Stimulated activated CD8-positive, alpha-beta memory T cell treated with anti-CD3 and anti-CD28 coated beads, Interleukin-4, amount 100 ng/mL, for 1 hour (primary cell): ENCODE measurements at places on chromosomes 16 and 17.

DNA sequence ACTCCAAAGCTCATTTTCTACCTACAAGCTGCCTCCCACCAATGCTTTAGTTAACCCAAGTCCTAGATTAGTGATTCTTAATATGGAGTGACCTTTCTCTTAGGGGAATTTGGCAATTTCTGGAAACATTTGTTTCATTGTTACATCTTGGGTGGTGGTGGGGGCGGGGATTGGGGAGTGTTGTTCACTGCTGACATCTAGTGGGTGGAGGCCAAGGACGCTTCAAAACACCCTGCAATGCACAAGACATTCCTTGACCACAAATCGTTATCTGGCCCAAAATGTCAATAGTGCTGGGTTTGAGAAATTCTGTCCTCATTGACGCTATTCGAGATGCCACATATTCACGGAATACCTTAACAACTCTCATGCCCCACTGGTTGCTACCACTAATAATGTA, 282.9 kb downstream of the RBFOX1 start:
- no peak for DNase-seq

- no peak for DNase-seq
These were observed 1.5 kb downstream of the CCL1 start for GRCh38 chr17:34361478-34362061.

DNA sequence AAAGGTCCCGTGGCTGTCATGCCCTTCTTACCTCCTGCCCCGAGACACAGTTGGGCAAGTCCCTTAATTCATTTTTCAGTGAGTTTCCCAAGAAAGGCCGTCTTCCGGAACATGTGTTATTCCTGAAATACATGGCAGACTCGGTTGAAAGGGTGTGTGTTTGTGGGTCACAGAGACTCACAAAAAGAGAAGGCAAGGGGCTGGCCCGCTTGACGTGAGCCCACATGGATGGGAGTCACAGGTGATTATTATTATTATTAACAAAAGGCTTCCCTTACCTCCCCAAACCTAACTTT, 34.1 kb upstream of the CCR7 start:
- no peak for DNase-seq

- no peak for DNase-seq
These were observed 806 bp upstream of the CYB561 start for GRCh38 chr17:63446753-63447470.

DNA sequence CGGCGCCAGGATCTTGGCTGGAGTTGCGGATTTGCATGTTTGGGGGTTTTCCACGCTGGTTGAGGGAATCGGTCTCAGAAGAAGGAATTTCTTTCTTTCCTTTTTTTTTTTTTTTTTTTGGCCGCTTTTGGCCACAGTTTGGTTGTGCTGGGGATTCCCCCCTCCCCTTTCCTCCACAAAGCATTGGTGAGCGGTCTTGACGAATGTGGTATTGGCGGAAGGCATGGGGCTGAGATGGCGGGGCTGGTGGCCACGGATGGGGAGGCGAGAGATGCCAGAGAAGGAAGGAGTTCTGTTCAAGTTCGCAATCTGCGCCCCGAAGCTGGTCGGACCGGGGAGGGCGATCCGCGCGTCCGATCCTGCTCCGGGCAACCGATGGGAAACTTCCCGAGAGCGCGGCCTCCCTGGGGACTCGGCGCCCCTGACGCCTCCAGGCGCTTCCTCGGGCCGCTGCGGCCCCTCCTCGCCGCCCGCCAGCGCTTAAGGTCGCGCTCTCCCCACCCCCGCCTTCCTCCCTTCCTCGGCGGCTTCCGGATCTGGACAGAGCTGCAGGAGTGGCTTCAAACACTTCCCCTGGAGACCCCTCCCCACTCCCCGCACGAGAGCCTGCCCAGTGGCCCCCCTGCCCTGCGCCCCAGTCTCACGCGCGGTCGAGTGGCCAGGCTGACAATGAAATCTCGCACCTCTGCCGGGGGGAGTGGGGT, 43.2 kb downstream of the RAI1 start:
- DNase-seq, result no peak

GRCh38 chr17:43591779-43592562, 45.8 kb upstream of the ETV4 start:
- DNase-seq, result no peak

GRCh38 chr16:13291591-13292333, 390.4 kb downstream of the SHISA9 start:
- no peak for DNase-seq

- DNase-seq, result no peak
These were observed 447.6 kb upstream of the CA10 start for GRCh38 chr17:52606098-52606497.
